ENCODE measurements at places on chromosomes 12 and 14.

- DNase-seq = no peak
These were observed 5.9 kb downstream of the NEMP1 start for GRCh38 chr12:57072661-57073060.

DNA sequence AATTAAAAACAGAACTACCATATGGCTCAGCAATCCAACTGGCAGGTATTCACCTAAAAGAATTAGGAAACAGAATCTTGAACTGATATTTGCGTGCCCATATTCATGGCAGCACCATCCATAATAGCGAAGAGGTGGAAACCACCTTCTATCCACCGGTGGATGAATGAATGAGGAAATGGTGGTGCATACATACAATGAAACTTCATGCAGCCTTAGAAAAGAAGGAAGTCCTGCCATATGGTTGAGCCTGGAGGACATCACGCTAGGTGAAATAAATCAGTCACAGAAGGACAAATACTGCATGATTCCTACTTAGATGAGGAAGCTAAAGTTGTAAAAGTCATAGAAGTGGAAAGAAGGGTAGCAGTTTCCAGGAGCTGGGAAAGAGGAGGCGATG is 6.6 kb downstream of the TCL1A start:
- no peak for DNase-seq

DNA sequence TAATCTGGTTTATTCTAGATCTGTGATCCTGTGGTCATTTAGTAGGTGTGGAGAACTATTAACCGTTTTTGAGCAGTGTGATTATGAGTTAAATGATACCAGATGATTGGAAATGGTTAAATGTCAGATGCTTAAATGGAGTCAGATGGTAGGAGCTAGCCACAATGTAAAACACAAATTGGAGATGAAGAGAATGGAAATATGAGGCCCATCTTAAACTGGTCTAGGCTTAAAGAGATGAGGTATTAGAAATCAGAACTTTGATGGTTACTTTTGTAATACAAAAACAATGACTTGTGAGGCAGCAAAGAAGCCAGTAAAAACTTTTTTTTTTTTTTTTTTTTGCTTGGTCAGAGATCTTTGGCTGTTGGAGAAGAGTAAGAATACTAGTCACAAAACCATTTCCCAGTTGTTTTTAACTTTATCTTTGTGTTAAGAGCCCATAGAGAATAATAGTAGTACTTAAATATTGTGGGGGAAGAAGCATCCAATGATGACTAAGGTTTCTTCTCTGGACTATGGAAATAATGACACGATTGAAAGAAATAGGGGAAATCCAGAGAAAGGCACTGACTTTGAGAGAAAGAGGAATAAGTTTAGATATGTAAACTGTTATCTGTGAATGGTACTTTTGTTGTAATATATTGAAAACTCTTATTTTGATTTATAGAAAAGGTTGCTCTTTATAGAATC is 95.9 kb downstream of the WNK1 start:
- DNase-seq = no peak

DNA sequence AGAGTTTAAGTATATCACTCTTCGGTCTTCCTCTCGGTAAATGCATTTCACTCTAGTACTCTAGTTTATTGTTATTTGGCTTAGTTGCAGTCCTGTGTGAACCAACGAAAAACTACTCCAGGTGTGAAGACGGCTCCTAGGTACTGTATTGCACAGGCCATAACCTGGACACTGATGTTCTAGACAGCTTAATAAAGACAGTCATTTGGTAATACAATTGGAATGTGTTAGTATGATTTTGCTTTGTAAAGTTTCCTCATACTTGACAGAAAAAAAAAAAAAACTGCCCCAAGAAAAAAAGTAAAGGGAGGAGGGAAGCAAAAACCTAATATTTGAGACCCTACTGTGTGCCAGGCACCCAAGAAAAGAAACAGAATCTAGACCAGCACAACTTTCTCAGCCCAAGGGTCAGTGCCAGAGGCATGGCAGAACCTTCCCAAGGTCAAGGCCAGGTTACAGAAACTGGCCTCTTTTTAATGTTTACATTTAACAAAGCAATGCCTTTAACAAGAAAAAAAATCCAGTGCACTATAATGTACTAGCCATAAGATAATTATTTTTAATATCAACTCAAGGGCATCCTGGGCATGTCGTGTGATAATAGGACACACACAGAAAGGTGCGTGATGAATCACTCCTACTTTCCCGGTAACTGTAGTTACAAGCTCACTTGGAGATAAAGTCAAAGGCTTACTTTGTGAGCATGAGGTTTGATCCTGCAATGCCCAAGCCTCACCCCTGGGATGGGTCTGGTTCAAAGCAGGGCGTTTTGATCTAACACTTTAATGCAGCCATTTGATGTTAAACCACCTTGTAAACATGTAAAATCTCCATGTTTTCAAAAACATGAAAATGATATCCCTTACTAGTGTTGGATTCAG is 110.6 kb downstream of the BMP4 start:
- DNase-seq = no peak

DNA sequence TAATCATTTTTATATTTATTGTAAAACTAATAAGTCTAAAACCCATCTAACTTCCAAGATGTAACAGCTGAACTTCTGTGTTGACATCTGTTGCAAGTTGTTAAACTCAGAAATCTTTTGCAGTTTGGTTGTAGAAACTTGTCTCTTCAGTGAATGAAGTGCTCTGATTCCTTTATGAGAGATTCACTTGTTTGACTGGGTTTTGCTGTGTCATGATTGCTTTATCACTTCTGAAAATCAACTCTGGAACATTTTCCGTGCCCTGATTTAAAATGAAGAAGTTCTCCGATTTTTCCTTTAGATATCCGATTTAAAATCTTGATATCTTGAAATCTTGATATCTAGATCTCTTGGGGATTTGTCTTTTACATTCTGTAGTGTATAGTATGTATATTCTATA is 65.1 kb downstream of the DIP2B start:
- DNase-seq = no peak

- DNase-seq = no peak
These were observed 21.6 kb downstream of the PRKCH start for GRCh38 chr14:61342932-61343331.

GRCh38 chr12:92342574-92342973 is 196.9 kb upstream of the BTG1 start:
- DNase-seq = no peak

- DNase-seq = no peak
These were observed 1117.0 kb downstream of the FLRT2 start for GRCh38 chr14:86646696-86647690.

DNA sequence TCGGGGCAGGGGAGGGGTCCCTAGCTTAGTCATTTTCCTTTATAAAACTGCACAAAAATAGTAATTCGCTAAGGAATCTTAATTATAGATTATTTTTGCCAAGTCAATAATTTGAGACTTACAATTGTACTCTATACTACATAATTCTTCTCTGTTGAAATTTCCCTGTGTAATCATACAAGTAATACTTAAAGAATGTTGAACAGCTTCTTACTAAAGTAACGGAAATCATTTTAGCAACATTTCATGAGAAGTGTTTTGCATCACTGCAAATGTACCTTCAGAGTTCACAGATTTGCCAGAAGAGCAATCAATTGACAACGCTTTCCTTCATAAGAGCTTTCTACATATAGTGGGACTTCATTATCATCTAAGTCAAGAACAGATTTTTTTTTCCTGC is 7.9 kb upstream of the GNG2 start:
- no peak for DNase-seq

GRCh38 chr12:19591951-19592350 is 152.7 kb downstream of the AEBP2 start:
- DNase-seq = no peak

GRCh38 chr12:40921563-40922163 is 229.4 kb downstream of the CNTN1 start:
- DNase-seq = no peak

DNA sequence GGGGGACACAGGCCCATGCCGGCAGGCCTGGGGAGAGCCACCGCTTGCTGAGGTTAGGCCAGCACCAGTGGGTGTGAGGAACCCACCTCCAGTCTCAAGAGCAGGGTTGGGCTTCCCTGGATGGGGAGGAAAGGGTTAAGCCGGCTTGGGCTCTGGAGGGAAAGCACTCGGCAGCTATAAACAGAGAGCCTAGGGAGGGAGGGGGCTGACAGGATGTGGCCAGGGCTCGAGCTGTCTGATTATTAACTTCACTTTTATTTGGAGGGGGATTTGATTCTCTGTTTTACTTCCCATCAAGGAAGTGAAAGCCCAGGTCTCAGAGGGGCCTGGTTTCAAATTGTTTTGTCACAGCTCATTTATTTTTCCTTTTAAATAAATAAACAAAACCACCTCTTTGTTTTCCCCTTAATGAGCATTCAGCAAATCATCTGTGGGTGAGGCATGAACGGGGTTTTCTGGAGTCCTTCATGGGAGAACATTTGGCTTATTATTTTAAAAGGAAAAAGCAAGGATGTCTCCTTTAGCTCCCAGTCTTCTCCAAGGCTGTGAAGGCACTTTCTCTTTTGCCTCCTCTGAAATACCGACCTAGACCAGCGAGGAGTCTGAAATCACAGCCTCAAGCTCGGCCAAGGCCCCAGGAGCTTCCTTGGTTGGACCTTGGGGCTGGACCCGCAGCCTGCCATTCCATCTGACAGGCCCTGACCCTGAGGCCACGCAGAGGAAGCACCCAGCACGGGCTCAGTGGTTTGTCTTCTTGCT is 21.9 kb upstream of the ZFP36L1 start:
- DNase-seq = no peak

DNA sequence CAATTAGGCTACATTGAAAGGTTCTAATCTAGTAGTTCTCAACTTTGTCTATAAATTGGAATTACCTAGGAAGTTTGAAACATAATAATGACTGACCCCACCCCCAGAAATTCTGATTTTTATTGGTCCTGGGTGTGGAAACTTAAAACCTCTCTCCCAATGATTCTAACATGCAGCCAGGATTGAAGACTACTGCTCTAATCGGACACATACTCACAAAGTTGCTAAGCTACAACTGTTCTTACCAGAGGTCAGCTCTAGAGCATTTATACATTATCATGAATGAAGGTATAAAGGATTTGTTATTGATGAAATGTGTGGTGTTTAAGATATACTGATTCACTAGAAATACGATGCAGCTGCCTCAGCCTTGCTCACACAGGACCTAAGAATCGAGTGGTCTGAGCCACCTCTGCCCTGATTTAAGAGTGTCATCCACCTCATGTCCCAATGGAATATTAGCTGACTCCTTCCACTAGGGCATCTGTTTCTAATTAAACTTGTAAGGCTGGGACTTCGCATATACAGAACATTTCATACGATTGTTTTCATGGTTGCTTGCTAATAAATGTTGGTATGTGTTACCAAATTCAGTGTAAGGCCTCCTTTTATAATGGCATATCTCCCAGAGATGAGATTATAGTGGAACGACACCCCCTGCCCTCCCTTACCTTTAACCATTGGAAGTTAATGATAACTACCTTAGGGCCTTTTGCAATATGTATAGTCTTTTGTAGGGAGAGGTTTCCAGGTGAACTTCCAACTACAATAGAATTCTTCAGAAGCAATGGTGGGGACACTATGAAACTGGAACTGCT is 410.8 kb upstream of the PDE3A start:
- DNase-seq = no peak

GRCh38 chr14:95527387-95528002 is 7.4 kb upstream of the GLRX5 start:
- no peak for DNase-seq

DNA sequence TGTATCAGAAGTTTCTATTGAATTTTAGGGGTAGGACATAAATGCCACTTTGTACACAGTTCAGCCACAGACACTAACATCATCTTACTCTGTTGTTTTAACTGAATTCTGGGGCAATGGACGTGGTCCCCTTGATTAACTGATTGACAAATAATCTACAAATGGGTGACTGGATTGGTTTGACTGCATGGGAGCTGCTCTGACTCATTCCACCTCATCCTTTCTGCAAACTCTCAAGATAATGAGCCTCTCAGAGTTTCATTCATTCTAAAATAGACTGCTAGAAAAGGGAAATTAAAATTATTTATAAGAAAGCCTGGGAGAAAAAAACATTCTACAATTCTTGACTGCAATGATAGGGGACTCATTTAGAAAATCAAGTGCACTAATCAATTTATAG is 570.4 kb upstream of the SEL1L start:
- DNase-seq = no peak

GRCh38 chr12:95943330-95943842 is at the start of gene AMDHD1:
Gene AMDHD1 (plus strand): TSS chr12:95943331. CDS start chr12:95943399, 68 bp downstream.
- no peak for DNase-seq

DNA sequence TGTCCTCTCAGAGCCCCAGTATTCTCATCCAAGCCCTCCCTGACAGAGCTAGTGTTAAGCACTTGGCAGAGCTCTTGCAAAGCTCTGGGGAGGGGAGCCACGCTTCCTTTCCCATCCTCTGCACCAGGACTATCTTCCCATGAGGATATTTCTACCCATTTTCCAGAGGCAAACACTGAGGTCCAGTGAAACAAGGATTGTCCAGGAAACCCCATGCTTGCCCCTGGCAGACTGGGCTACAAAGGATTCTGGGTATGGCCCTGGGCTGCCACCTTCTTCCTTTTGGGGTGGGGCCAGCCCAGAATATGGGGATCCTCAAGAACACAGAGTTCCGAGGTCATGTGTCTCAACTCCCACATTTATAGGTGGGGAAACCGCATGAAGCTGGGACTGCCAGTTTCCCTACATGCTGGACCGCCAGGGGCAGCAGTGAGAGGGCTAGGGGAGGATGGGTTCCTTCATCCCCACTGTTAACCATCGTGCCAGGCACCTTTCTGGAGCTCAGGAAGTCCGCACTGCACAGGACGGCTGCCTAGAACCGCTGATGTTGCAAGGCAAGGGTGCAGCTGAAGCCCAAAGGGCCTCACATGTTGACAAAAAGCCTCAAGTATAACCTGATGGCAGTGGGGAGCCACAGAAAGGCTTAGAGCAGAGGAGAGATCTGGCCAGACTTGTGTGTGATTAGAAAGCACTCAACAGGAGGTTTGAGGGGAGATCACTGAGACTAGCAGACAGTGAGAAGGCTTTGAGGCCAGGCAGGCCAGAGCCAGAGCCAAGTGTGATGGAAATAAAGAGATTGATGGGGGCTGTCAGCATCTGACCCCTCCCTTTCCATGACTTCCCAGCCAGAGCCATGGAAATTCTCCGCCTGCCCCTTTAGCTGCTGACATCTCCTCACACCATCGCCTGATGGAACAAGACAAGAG is 5.5 kb upstream of the CCDC85C start:
- DNase-seq = no peak

- DNase-seq = no peak
These were observed 668.9 kb downstream of the AACS start for GRCh38 chr12:125734137-125734536.

GRCh38 chr14:39875028-39875427 is 442.8 kb upstream of the FBXO33 start:
- DNase-seq = no peak

Data from NCI-H187 (cell line).